CD4-positive, alpha-beta memory T cell (primary cell): ENCODE measurements at places on chromosomes 6 and 20. TPM values are rescaled to one million over a fixed set of nuclear protein-coding genes. Genes with fewer than 3 reads are reported as not detected.

DNA sequence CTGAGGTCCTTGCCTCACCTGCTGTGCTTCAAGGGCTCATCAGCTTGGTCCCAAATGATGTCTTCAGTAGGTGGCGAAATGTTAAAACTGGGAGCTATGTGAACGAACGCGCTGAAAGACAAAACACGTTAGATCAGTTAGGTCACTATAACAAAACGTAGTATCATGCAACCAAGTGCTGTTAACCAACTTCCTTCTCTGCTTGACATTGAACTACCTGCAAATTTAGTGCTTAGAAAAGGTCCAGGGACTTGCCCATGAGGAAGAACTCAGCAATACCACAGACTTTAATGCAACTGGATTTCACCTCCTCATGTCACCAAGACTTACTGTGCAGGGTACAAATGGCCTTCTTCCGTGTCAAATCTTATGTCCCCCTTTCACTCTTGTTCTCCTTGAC, 24.8 kb downstream of the BACH2 start:
- H3K27me3 ChIP-seq, result no peaks in the 10 kb centered on the region
- no peak for DNase-seq

- no peak overlapping the region for H3K27ac ChIP-seq
- H3K4me1 ChIP-seq, result no peaks in the 10 kb centered on the region
- no peak overlapping the region for H3K4me3 ChIP-seq
- DNase-seq, result no peak
- H3K36me3 ChIP-seq, result no peaks in the 10 kb centered on the region
Observed at GRCh38 chr6:63589952-63590411, 17.7 kb downstream of the LOC128125822 start.

TUBB1 gene
- not detected for polyA plus RNA-seq

SNX3 gene
- 188 TPM for polyA plus RNA-seq

- no peaks in the 10 kb centered on the region for H3K4me1 ChIP-seq
- DNase-seq, result no peak
- H3K27me3 ChIP-seq, result no peaks in the 10 kb centered on the region
- no peak overlapping the region for H3K4me3 ChIP-seq
- no peaks in the 10 kb centered on the region for H3K36me3 ChIP-seq
Observed at GRCh38 chr6:104527311-104527710, 332.4 kb downstream of the HACE1 start.

DNA sequence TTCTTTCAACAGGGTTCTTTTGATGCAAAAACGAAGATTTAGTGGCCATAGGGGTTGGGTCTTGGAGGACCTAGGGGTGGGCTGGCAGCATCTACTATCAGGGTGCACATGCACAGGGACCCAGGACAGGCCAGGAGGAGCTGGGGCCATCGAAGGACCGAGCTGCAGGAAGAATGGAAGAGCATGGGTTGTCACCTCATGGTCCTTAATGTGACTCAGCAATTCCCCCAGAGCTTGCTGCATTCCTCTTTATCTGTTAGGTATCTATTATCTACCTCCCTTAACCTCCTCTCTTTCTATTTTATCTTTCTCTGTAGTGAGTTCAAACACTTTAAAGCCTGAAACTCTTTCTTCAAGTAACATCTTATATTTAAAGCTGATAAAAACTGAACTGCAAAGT, 167.0 kb downstream of the AIG1 start:
- no peaks in the 10 kb centered on the region for H3K4me1 ChIP-seq
- H3K4me3 ChIP-seq, result no peak overlapping the region
- H3K36me3 ChIP-seq, result no peaks in the 10 kb centered on the region
- no peak overlapping the region for H3K27ac ChIP-seq
- H3K27me3 ChIP-seq, result no peaks in the 10 kb centered on the region
- DNase-seq, result no peak

DNA sequence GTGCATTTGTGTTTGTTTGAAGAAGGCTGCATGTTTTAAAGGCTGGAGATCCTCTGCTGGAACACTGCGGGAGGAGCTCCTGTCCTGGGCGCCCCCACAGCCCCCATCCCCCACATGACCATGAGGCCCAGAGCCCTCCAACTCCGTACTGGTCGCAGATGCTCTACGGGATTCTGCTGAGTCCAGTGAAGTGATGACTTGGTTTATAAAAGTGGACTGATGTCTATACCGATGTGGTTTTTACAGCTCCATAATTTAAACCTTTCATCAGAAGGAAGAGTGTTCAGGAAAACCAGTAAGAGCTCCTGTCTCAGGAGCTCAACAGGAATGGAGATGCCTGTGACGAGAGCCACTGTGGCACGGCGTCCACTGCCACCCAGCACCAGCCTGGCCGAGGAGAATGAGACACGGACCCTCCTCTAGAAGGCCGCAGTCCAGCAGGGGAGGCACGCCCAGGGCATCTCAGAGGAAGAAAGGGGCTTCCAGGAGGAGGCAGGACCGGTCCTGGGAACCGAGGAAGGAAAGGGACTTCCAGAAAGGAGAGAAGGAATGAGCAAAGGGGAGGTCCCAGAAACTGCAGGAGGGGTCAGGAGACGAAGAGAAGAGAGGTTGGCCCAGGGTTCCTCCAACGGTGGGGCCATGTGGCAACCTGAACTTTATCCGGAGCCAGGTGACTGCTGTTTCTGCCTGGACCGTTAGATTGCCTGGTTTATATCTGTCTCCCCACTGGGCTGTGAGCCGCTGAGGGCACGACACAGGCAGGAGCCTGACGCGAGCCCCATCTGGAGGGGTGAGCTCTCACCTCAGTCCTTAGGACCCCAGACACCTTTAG, 26.9 kb downstream of the BFSP1 start:
- H3K36me3 ChIP-seq, result no peaks in the 10 kb centered on the region
- H3K4me1 ChIP-seq, result peaks cover 46% of the 10 kb centered on the region
- DNase-seq, result no peak
- H3K27me3 ChIP-seq, result no peaks in the 10 kb centered on the region
- no peak overlapping the region for H3K27ac ChIP-seq

DNA sequence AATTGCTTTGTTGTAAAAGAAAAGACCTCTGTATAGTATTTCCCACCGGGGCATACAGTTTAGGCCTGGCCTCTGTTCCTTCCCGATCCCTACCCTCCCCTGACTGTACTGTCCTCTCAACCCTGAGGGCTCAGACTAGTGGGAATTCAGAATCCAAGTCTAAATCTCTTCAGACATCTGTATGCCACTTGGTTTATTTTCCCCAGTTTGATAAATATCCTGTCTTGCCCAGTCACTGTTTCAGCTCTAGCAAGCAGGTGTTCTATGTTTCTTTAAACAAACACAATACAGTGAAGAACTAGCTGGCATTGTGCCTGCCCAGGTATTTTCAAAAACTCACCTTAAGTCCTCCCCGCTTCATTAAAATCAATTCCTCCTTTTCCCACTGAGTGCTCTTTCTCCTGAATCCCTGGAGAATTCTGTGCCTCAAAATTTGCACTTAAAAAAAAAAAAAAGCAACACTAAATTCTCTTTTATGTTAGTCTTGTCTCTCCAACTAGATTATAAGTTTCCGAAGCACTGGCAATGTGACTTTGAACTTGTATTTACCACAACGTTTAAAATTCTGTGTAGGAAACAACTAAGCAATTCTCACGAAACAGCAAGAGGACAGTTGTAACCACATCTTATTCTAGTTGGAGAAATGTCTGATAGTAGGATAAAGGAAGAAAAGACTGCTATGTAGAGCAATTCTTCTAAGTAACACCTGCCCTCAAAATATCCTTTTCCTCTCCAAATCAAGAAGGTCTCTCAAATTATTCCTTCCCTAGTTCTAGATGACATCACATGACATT, 112.0 kb upstream of the CARMIL1 start:
- DNase-seq, result no peak
- no peak overlapping the region for H3K27ac ChIP-seq
- H3K36me3 ChIP-seq, result no peaks in the 10 kb centered on the region
- no peak overlapping the region for H3K4me3 ChIP-seq
- no peaks in the 10 kb centered on the region for H3K4me1 ChIP-seq

DNA sequence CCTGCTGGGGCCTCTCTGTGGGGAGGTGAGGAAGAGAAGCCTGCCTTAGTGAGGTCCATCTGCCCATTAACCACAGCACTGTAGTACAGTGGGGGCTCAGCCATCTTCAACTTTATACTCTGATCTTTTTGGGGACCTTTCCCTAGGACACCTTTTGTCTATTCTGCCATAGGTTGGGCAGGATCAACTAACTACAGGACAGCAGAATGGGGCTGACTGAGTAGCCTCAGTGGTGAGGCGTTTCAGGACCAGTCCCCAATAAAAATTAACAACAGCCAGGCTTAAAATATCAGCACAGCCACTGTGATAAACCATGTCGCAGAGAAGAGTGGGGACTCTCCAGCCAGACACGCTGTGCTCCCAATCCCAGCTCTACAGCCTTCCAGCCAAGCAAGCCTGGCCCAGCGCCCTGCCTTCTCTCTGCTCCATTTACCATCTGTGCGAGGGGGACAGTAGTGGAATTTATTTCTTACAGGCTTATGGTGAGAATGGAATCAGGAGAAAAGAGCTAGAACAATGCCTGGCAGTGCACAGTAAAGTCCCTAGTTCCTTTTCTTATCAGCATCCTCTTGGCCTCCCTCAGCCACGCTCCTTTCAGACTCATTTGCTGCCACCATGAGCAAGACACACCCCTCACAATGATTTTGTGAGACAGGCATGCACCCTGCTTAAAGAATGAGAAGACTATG, 75.5 kb downstream of the SLC22A23 start:
- H3K36me3 ChIP-seq, result no peaks in the 10 kb centered on the region
- no peaks in the 10 kb centered on the region for H3K27me3 ChIP-seq

RAET1L gene
- not detected for polyA plus RNA-seq

ZNF334 gene
- polyA plus RNA-seq, result not detected

GRCh38 chr6:135813401-135813800, 38.1 kb upstream of the PDE7B start:
- no peaks in the 10 kb centered on the region for H3K36me3 ChIP-seq
- H3K4me1 ChIP-seq, result no peaks in the 10 kb centered on the region
- no peak overlapping the region for H3K27ac ChIP-seq
- no peak overlapping the region for H3K4me3 ChIP-seq
- H3K27me3 ChIP-seq, result no peaks in the 10 kb centered on the region

DNA sequence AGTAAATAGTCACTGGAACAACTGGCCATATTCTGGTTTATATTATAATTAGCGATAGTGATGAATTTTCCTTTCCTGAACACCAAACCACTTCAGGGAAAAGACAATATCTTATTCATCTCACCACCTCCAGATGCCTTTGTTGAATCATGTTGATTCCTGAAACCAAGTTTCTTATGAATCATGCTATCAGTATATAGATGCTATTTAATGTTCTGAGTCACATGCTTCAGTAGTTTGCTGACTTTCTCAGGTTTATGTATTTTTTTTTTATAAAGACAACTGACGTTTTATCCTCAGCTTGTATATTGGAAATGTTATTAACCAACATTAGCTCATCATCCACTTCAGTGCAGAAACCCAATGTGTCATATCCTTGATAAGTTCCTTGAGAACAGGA, 710.2 kb upstream of the POU3F2 start:
- H3K27ac ChIP-seq, result no peak overlapping the region
- H3K36me3 ChIP-seq, result no peaks in the 10 kb centered on the region
- DNase-seq, result no peak
- H3K4me1 ChIP-seq, result no peaks in the 10 kb centered on the region
- no peaks in the 10 kb centered on the region for H3K27me3 ChIP-seq

DNA sequence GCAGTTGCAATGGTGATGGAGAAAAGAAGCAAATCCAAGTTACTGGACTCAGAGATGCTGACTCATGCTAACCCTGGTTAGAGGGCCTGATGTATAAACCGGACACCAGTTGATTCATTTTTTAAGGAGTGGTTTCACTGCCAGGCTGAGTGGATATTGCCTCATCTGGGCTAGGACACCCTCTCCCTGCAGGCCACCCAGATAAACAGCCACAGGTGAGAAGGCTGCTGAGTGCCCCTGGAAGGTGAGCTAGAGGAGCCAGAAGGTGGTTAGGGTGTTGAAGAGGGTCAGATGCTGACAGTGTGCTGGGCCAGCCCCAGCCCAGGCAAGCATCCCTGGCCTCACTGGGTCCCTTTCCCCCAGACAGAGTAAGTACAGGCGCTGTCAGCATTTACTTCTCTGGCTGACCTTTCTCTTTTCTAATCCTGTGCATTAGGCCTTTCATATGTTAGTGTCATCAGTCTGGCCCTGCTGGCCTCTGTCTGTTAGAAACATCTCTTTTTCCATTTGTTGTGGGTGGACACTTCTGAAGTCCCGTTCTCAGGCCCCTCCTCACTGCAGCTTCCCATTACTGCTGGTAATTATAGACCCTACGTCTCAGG, 13.5 kb downstream of the EPB41L1 start:
- H3K4me3 ChIP-seq, result no peak overlapping the region
- H3K4me1 ChIP-seq, result no peaks in the 10 kb centered on the region
- no peak for DNase-seq

CLDN20 gene
- polyA plus RNA-seq, result not detected

DNA sequence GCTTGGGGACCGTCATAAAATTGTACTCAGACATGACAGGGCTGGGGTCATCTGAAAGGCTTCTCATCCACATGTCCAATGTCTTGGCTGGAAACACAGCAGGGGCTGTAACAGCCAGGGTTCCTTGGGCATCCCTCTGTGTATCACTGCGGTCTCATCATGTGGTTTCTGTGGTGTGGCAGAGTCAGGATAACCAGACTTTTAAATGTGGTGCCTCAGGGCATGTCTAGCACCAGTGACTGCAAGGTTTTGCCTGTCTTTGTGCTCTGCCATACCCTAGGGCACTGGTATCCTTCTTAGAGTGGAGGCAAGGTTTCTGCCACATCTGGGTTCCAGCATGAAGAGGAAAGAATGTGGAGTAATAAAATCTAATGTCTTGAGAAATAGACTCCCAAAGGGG, 124.2 kb downstream of the PLEKHG1 start:
- no peaks in the 10 kb centered on the region for H3K4me1 ChIP-seq
- H3K27me3 ChIP-seq, result no peaks in the 10 kb centered on the region
- H3K27ac ChIP-seq, result no peak overlapping the region
- no peaks in the 10 kb centered on the region for H3K36me3 ChIP-seq

TCF15 gene
- polyA plus RNA-seq, result not detected

DNA sequence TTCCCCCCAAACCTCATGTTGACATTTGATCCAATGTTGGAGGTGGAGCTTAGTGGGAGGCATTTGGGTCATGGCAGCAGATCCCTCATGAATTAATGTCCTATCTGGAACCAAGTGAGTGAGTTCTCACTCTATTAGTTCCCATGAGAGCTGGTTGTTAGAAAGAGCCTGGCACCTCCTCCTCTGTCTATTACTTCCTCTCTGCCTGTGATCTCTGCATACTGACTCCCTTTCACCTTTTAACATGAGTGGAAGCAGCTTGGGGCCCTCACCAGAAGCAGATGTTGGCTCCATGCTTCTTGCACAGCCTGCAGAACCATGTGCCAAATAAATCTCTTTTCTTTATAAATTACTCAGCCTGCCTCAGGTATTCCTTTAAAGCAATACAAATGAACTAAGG, 127.3 kb upstream of the RALGAPA2 start:
- H3K27ac ChIP-seq, result no peak overlapping the region
- no peak for DNase-seq
- H3K27me3 ChIP-seq, result no peaks in the 10 kb centered on the region
- H3K4me3 ChIP-seq, result no peak overlapping the region

DNAH8 gene
- polyA plus RNA-seq, result not detected

COL11A2 gene
- polyA plus RNA-seq, result 0.40 TPM

GRCh38 chr6:14713008-14713960, 532.6 kb upstream of the JARID2 start:
- H3K27ac ChIP-seq, result no peak overlapping the region
- H3K4me3 ChIP-seq, result no peak overlapping the region
- H3K4me1 ChIP-seq, result peaks cover 25% of the 10 kb centered on the region
- no peak for DNase-seq
- H3K27me3 ChIP-seq, result no peaks in the 10 kb centered on the region
- no peaks in the 10 kb centered on the region for H3K36me3 ChIP-seq

- H3K4me1 ChIP-seq, result peaks cover 36% of the 10 kb centered on the region
- no peaks in the 10 kb centered on the region for H3K36me3 ChIP-seq
- DNase-seq, result peak; percentile 89
- no peaks in the 10 kb centered on the region for H3K27me3 ChIP-seq
- peak within 1 kb of the TSS; percentile 65 for H3K27ac ChIP-seq
- H3K4me3 ChIP-seq, result peak within 1 kb of the TSS; percentile 41
Observed at GRCh38 chr20:24948939-24949679, at the start of gene CST7. Gene CST7 (plus strand): TSS chr20:24949269. CDS start chr20:24949506, 237 bp downstream.

PCK1 gene
- polyA plus RNA-seq, result not detected

BMP6 gene
- polyA plus RNA-seq, result 0.06 TPM
